CD4-positive, alpha-beta T cell treated with Interleukin-17A for 1 hour (primary cell): ENCODE measurements at places on chromosomes 12 and 14.
A peak's percentile ranks its signal among the peaks of the same experiment; 100 is the strongest.

- DNase-seq: no peak
Observed at GRCh38 chr12:58750484-58750883, 169.8 kb downstream of the LRIG3 start.

DNA sequence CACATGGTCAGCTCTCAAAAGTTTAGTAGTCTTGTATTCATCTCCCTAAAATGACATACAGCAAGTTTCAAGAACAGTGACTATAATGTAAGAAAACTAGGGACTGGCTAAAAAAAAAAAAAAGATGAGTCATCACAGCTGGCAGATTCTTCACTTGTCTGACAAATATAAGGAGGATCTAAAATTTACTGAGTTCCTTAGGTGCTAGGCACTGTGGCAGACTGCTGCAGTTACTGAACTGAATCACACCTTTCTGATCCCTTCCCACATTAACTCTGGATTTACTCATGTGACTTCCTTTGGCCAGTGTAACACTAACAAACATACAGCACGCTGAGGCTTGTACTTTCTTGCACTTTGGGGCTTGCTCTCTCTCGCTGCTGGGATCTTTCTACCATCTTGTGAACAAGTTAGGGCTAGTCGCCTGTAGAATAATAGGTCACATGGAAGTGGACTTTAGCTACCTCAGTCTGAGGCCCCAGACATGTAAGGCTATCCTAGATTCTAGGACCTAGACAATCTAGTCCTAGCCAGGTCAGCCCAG, 32.1 kb downstream of the BAZ1A start:
- DNase-seq: peak; percentile 25

- no peak for DNase-seq
Observed at GRCh38 chr12:116800918-116801317, 62.8 kb downstream of the RNFT2 start.

DNA sequence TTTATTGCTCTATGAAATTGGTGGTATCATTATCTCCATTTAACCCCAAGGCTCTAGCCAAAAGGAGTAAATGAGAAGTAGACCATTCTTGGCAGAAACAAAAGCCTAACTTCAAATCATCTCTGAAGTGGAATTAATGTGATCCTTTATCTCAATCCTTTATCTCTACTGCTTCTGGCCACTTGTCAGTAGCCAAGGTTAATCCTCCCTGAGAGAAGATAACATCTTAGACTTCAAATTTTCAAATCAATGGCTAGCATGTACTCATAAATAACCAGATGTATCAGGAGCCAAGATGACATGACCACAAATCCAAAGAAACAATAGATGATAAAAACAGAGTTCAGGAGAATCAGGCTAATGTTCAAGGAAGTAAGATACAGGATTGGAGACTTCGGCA, 123.1 kb upstream of the RASSF8 start:
- no peak for DNase-seq

GRCh38 chr12:51244269-51244668, 5.6 kb downstream of the DAZAP2 start:
- DNase-seq: no peak

DNA sequence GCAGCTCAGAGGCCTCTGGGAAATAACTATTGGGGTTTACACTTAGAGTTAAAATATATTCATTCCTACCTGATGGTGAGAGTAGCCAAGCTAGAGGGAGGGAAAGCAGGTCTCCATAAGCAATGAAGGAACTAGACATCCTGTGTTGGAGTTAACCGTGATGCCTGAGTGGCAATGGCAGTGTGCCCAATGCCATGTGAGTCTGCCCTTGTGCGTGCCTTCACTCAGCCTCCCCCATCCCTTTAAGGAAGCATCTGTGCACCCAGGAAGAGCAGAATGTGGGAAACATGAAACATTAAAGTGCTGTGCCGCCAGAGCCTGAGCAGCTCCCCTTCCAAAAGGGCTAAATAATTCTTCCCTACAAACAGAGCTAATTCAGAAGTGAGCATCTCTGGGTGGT, 76.3 kb downstream of the COX16 start:
- no peak for DNase-seq

DNA sequence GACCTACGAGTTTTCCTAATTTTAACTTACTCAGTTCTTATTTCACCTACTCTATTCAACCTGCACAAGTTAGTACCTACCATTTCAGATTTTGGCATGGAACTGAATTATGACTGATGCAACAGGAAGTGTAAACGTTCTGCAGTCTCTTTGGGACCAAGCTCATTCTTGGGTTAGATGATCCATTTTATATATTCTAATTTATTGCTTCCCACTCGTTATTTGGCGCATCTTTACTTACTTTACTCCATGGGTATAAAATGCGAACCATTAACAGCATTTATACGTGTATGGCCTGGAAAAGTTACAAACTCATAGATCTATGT, 1.0 kb upstream of the EML1 start:
- no peak for DNase-seq

DNA sequence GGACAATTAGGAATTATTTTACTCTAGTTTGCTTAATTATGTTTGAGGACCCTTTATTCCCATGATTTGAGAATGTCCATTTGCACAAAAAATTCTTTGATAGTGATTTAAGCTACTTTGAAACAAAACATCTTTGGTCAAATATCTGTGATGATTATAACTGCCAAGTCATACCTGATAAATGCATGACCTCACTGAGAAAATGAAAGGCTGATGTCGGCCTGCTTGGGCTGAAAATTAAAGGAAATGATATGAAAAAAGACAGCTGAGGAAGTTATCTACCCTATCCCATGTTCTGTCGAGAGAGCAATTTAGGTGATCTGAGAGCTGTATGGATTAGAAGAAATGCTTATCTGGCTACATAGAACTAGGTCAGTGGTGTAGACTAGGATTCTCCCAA, 43.6 kb downstream of the ATL1 start:
- DNase-seq: no peak

DNA sequence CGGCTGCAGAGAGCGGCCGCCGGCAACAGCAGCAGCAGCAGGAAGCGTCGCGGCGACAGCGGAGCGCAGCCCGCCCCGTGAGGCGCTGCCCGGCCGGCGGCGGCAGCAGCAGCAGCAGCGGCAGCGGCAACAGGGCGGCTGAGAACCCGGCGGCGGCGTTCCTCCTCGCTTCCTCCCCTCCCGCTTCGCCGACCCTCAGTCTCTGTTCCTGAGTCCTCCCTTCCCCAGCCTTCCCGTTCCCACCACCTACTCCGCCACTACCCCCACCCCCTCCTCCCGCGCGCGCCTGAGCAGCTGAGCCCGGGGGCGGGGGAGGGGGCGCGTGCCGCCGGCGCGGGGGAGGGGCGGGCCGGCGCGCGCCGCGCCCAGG, 310 bp downstream of the BICDL1 start:
- DNase-seq: no peak

DNA sequence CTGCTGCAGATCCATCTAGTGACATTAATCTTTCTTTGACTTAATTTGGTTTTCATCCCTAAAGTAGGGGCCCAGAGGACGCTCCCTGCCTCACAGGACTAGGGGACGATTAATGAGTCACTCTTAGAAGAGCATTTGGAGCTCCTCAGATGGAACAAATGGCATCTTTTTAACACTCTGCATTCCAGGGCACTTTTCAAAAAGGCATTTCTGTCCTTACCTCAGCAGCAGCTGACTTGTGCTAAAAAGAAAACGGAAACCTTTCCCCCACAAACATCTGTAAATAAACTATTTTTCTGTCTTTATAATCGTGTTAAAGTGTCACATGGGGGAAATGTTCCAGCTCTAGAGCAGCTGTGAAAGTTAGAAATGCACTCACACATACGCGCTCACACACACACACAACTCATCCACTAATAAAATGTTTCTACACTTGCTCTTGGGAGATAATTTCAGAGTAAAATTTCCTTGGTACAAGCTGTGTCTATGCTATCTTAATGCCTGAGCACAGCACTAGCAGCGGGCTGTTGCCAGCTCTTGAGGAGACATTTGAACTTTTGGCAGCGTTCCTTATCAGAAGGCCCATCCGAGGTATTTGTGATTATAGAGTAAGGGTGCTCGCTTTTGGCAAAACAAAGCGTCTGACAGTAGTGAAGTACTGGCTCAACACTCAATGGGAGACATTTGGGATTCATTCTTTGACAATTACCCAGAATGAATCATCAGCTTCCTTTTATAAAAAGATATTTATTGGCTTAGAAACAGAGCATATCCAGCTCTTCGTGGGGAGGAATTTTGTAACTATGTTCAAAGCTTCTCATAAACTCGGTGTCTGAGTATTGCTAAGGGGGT, 141.3 kb downstream of the PLXNC1 start:
- no peak for DNase-seq

DNA sequence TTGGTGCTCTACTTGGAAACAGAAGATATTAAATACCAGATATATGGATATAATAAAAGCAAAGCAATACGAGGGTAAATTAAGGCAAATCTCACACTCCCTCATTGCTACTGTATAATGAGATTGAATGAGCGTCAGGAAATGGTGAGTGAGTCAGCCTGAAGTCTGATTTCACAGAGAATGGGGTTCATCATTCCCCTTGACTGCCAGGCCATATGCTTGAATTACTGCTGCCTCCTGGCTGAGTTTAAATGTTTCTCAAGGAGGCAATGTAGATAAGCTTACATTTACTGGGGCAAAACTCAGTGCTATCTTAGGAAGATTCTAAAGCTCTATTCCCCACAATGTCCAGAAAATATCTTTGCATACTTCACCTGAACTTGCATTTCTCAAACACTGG, 380.2 kb downstream of the TMEM132D start:
- no peak for DNase-seq

DNA sequence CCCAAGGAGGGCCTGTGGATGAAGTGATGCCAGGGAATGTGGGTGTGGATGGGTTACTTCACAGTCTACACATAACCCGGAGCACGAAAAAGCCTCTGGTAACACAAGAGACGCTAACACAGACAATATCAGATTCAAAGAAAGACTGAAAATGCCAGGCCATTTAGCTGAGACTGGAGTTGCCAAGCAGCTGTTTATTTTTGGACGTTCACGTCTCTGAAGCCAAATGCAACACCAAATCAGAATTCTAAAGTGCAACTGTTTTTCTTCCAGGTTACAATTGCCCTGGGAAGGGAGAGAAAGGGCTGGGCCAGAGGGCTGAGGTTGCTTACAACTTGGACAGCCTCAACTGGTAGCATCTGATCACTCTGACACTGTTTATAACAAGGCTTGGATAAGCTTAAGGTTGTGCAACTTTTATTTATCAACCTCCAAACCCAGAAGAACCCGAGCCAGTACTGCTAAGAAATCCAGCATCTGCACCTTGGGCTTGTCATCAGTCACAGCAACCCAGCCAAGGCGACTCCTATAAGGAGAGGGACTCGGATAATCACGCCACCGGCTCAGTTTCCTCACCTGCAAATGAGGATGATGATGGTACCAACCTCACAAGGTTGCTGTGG, 24.8 kb downstream of the NUAK1 start:
- no peak for DNase-seq

- peak; percentile 97 for DNase-seq
Observed at GRCh38 chr12:121789800-121790728, 3.4 kb downstream of the RHOF start.

DNA sequence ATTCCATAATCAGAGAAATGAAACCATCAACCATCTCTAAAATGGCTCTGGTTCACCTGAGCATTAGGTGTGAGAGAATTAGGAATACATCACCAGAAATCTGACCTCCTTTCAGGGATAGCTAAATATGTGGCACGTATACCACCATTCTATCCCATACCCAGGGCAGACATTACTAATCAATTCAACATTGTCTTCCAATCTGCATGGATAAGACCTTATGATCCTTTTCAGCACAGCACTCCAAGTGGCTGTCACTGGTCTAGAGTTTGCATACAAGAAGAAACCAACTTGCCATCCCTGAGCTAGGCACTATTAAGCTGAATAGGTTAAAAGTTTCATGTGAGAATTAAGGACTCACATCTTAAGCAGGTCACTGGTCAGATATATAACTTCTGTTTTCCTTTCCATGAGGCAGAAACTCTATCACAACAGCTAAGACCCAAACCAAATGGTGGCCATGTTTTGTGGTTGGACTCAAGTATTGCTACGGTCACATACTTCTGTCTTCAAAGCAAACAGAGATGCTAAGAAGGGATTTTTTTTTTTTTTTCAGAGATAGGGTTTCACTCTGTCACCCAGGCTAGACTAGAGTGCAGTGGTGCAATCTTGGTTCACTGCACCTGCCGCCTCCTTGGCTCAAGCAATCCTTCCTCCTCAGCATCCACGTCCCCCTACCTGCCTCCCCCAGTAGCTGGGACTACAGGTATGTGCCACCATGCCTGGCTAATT, 249.0 kb downstream of the DPF3 start:
- DNase-seq: no peak

DNA sequence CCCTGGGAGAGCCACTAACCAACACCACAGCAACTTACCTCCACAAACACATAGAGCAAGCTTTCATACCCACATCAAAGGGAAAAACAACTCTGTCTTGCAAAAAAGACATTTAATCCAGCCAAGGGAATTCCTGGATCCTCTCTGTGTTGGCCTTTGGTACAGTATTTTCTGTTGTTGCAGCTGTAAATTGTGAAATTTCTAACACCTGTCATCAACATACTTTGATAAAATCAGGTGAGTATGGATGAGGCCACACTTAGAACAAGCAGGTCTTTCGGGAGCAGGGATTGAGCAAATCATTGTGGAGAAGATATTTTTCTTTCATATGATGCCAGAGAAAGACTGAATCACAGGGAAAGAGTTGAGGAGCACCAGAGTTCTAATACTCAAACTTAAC, 89.3 kb downstream of the SPTSSA start:
- no peak for DNase-seq

- DNase-seq: no peak
Observed at GRCh38 chr12:132566516-132567131, 43.8 kb downstream of the LRCOL1 start.

DNA sequence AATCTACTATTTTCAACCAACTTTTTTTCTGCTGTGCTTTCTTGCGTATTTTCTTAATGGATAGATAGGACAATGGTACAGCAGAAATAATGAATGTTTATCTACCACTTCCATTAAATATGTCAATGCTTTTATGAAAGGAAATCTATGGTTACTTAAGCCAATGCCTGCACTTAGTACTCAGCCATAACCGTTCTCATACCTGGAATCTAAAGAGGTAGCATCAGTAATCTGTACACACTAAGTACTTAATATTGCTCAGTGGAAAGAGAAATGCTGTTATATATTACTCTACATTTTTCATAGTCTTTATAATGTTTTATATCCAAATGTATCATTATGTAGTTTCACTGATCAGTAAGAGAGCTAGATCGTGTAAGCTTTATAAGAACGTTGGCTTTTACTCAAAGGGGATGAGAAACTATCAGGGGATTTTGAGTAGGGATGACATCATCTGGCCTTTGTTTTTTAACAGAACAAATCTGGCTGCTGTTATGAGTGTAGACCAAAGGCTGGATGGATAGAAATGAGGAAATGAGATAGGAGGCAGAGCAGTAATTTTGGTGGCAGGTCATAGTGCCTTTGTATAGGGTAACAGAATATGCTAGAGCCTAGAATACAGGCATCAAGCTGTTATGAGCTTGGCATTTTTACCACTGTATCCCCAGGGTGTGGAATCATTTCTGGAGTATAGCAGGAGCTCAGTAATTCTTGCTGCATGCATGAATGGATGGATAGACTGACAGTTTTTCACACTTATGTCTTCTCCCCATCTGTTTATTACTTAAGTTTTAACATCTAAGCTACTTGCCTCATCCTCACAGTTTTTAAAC, 34.0 kb downstream of the ALG10B start:
- peak; percentile 4 for DNase-seq
